Stimulated activated CD4-positive, alpha-beta T cell treated with anti-CD3 and anti-CD28 coated beads, Interleukin-4, amount 100 ng/mL, for 4 hours (primary cell): ENCODE measurements at places on chromosomes 4 and X.

DNA sequence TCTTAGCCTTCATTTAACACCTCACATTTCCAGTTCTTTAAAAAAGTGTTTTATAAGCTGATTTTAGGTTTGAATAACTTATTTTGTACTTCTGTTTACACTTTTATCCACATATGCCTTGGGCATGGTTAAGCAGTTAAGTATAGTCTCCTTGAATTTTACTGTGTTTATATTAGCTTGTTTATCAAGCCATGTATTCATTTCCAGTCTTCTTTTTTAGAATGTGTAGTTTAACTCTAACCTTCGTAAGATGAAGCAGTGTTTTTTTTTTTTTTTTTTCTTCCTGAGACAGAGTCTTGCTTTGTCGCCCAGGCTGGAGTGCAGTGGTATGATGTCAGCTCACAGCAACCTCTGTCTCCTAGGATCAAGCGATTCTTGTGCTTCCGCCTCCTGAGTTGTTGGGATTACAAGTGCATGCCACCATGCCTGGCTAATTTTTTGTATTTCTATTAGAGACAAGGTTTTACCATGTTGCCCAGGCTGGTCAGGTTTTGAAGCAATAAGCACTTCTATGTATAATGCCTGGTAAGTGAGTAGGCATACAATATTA lies 42.5 kb downstream of the BMP2K start:
- no peak for DNase-seq

GRCh38 chr4:105619188-105619931 lies 66.9 kb downstream of the ARHGEF38 start:
- no peak for DNase-seq

DNA sequence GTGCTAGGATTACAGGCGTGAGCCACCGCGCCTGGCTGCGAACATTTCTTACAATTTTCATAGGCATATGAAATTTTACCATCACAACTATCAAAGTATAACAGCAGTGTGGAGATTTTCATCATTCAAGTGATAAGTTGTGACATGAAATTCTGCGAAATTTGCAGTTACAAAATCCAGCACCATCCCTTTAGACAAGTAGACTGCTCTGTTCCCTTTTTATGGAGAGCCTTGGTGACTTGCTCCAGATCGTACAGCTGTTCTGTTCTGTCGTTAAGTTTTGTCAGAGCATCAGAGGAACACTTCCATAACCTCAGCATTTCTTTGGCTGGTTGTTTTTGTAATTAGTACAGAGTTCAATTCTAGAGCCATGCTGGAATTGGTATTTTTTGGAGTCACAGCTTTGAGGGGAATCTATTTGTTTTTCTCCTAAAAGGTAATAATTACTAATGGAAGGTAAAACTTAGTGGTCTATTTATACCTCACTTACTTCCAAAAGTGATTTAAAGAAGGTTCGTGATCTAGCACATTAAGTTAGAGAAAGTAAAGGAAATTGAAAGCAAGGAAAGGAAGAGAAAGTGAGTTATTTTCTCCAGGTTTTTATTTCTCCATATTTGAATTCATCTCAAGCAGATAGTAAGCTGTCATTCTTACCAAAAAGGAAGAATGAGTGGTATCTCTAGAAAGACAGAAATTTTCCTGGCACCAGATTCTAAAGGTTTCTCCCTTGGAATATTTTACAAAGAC lies 22.1 kb downstream of the ZRSR2 start:
- no peak for DNase-seq

- DNase-seq: no peak
These were observed 20.7 kb downstream of the ZNF280C start for GRCh38 chrX:130247996-130248395.

GRCh38 chrX:39967348-39967747 lies 130.4 kb downstream of the BCOR start:
- no peak for DNase-seq

DNA sequence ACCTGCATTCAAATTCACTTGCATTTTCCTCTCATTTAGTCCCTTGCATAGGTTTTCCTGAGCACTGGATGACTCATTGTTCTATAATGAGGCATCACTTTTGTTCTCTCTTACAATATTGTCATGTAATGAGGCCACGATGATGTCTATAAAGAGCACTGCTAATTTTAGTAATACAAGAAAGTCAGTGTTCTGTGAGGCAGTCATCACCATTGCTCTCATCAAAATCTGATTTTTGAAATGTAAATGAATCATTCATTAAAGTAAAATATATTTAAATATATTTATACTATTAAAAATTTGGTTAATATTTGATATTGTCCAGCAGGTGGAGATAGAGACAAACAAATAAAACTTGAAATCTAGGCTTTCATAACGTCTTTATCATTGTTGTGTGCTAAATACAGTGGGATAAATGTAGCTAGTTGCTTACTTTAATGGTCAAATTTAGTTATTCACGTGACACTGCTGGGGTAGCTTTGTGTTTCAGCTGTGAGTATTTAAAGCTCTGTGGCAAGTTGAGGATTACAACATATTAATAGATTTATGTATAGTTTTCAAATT lies 15.4 kb downstream of the HMGB2 start:
- no peak for DNase-seq

DNA sequence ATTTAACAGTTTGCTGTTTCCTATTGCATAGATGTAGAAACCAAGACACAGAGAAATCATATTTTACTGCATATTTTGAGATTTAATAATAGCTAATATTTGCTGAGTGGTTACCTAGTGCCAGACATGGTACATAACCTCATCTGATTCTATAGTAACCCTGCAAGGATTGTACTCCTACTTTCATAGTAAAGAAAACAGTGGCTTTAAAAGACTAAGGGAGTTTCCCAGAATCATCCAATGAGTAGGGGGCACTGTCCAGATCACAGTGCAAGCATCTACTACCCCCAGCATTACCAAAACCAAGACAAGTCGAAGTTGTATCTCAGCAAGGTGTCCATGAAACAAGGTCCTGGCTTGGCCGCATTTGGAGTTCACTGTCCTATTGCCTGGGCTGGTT lies 224.5 kb upstream of the TENM3 start:
- no peak for DNase-seq

DNA sequence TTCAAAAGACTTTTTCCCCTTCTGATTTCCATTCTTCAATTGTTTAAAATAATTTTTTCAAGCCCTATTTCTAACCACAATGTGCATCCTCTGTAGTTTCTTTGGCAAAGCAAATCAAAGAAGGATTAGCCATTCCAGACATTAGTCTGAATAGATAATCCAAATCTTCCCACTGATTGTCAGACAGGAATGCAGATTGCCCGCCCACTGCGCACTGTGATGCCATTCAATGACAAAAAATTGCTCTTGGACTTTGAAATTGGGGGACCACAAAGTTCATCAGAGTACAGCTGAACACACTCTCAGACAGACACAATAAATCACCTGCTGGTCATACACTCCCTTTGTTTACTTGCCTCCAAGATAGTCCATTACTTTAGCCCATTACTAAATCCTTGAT lies 216.5 kb upstream of the DKK2 start:
- no peak for DNase-seq

DNA sequence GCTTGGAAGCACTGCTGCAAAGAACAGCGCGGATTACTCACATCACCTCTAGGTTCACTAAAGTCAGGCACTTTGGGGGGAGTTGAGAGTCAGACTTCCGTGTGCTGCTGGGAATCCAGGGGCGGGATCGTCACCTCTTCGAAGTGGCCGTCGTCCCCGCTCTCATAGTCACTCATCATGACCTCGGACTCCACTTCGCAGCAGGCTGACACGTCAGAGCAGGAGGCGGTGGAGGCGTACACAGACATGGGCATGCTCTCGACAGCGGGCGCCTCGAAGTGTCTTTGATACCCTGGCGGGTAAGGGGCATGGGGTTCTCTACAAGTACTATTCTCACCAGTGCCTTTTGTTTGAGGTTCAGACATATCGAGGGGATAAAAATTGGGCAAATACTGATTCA lies 33.1 kb upstream of the MTNR1A start:
- DNase-seq: no peak

DNA sequence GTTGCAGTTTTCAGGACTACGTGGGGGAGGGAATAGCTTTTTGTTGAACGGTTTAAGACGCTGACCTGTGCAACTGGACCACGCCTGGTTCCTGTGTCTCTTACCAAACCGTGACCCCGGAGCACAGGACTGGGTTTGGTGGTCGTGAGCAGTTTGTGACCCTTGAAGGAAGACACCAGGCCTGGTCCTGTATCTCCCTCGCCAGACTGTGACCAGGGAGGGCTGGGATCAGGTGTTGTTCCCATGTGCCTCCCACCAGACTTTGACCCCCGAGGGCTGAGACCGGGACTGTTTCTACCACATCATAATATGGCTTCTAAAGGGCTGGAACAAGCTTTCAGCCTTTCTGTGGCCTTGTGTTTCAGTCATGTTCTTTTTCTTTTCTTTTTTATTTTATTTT lies 683 bp downstream of the EBP start:
- DNase-seq: no peak

DNA sequence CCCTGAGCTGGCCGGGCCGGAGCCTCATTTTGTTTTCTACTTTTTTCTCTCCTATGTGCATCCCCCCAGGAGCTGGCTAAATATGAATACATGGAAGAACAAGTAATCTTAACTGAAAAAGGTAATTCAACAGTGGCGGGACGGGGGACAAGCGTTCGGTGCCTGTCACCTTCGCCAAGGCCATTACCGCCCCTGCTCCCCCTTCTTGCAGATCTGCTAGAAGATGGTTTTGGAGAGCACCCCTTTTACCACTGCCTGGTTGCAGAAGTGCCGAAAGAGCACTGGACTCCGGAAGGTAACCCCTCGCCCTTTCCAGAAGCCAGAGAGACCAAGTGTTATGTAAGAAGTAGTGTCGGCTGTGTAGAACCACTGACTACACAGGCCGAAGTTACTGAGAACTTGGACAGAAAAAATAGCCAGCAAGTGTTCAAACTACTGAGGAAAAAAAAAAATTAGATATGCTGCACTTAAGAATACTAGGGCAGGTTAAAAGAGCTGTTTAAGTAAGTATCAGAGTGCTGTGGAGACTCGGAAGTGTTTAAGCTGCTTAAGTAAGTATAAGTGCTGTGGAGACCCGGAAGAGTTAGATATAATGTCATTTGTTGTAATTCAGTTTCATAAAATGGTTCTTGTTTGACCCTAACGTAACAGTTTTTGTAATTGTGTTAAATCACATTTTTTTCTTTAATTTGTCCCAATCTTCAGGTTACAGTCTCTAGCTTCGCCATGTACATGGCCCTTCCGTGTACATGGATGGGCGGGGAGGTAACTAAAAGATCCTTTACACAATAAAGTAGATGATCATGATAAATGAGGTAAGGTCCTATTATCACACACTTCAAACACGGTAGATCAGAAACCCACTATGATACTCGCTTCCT lies 856 bp downstream of the SAT1 start:
- no peak for DNase-seq

- no peak for DNase-seq
These were observed 99.8 kb upstream of the H2AZ1 start for GRCh38 chr4:100049872-100050271.

- DNase-seq: no peak
These were observed 1003.2 kb downstream of the C4orf33 start for GRCh38 chr4:130099105-130099504.

DNA sequence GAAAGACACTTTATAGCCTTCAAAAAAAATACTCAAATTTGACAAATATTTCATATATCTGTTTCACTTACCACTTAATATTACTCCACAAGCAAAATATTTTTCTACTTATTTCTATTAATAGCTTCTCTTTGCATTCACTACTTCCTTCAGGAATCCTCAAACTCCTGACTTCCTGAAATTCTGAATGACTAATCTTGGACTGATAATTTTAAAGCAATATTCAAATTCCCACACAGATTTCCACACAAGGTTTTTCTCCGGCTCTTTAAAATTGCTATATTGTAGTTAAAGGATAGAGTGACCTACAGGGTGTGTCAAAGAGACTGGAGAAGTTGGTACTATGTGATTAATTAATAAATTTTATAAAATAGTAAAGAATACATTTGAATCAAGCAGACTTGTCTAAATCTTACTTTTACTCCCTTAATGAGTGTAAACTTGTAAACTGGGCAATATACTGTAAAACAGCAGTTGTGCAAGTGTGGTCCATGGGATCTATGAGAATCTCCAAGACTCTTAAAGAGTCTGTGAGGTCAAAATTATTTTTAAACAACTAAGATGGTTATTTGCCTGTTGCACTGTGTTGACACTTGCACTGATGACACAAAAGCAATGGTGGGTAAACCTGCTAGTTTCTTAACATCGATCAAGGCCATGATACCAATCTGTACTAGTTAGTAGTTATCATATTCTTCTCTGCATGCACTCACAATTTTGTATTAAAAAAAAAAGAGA lies 44.5 kb downstream of the ANKRD17 start:
- no peak for DNase-seq

DNA sequence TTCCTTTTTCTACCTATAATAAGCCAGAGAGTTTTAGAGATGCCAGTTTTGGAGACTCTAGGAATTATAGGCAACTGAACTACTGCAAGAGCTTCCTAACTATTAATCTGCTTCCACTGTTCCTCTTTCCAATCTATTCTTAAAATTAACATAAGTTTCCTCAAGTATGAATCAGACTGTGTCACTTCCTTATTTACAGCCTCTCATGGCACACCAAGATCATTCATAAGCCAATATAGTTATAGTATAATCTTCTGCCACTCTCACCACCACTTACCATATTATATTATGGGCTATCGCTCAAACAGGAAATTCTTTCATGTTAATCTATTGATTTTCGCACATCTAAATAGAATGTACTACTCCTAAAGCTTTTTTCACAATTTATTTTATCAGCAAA lies 383.5 kb downstream of the STPG2 start:
- no peak for DNase-seq

DNA sequence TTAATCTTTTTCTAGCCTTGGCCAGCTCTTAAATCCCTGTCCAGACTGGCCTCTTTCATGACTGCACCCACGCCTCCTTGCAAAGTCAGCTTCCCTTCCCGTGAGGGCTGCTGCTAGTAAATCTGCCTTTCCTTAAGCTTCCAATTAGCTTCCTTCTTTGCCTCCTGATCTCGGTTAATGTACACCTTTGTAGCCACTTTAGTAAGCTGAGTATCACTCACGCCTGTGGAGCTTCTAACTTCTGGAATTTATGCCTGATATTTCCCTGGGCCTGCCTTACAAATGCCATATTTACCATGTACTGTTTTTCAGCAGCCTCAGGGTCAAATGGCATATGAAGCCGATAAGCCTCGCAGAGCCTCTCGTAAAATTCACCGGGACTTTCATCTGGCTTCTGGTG lies 5.1 kb upstream of the UGT8 start:
- DNase-seq: no peak

DNA sequence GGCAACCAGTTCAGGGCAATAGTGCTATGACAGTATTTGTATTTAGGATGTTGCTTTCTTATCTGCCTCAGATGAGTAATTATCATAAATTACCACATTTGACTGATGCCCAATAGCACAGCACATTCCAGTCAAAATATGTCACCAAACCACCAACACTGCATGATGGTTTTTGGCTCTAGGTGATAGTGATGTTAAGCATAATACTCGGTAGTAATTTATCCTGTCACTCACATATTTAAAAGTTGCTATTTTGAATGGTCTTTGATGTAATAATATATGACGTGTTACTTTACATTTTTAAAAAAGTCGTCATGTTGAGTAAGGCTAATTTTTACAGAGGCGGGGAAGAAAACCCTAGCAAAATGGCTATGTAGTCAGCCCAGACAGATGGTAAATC lies 42.5 kb downstream of the UNC5C start:
- DNase-seq: no peak
